ENCODE measurements at places on chromosomes 13 and 19. TPM values are rescaled to one million over a fixed set of nuclear protein-coding genes. Genes with fewer than 3 reads are reported as not detected.

Gene SYNE4
- total RNA-seq: 36.6 TPM

Gene OR7A10
- not detected for total RNA-seq

GRCh38 chr19:55322204-55322885 lies 2.8 kb downstream of the TMEM150B start:
- H3K27ac ChIP-seq: no peak overlapping the region
- no peaks in the 10 kb centered on the region for H3K36me3 ChIP-seq
- 0 out of 2 replicates have a peak, but pooled peaks cover 3% of the 10 kb centered on the region for H3K4me1 ChIP-seq

DNA sequence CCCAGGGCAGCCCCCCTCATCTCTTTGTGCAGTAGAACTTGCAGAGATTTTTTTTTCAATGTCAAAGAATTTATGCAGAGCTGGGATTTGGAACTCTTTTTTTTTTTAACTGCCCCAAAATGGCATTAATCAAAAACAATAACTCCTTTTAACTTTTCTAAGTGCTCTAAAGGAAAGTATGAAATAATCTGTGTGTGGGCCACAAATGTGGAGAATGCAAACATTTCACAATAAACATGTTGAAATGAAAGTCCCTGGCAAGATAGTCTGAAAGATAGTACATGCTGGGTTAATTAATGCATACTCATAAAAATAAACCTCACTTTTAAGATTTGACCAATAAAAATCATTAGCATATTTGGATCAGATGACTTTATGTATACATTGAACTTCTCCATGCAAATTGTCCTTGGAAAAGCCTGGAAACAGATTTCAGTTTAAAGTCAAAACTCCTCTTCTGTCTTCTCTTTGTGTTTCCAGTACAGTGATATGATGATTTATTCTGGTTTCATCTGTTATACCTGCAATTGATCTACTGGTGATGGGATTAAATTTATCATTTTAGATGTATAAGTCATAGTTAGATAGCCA lies 30.5 kb upstream of the ZNF536 start:
- no peak for DNase-seq
- H3K4me1 ChIP-seq: no peaks in the 10 kb centered on the region
- H3K27ac ChIP-seq: no peak overlapping the region
- no peaks in the 10 kb centered on the region for H3K36me3 ChIP-seq

DNA sequence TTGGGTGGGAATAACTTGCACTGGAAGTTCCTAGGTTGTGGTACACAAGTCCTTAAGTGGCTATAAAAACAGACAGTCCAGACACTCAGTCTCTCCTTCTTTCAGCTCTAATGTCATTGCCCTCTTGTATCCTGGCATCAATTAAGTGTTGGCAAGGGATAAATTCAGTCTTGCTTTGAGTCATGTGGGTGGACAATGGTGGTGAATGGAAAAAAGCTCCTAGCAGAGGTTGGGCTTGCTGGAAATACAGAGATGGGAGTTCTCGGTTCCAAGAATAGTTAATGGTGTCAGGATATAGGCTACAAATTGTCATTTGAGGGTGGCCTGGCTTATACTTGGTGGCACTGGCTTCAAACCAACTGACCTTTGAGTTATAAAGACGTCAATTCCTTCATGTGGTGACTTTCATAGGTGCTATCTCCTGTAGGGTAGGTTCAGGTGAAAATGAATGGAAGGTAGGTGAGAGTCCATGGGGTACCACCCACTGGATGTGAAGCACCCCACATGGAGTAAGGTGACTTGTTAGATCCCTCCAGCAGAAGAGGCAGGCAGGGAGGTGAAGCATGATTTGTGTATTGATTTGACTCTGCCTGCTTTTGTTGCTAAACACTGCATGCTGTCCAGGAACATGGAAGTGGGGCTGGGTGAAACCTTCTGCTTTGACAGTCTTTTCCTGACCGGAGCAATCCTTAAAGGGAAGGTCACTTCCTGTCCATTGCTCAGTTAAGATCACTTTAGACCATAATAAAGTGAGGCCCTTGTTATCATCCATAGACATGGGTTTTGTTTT lies 102.0 kb downstream of the LACC1 start:
- no peak for DNase-seq
- no peak overlapping the region for H3K27ac ChIP-seq
- no peaks in the 10 kb centered on the region for H3K4me1 ChIP-seq

GRCh38 chr13:113729187-113730019 lies 29.6 kb upstream of the TMEM255B start:
- peaks cover 46% of the 10 kb centered on the region for H3K27me3 ChIP-seq
- no peak for DNase-seq
- H3K4me3 ChIP-seq: no peak overlapping the region
- no peaks in the 10 kb centered on the region for H3K4me1 ChIP-seq
- H3K27ac ChIP-seq: no peak overlapping the region

Gene ZFP36
- 31.0 TPM for total RNA-seq

Gene C19orf67
- not detected for total RNA-seq

DNA sequence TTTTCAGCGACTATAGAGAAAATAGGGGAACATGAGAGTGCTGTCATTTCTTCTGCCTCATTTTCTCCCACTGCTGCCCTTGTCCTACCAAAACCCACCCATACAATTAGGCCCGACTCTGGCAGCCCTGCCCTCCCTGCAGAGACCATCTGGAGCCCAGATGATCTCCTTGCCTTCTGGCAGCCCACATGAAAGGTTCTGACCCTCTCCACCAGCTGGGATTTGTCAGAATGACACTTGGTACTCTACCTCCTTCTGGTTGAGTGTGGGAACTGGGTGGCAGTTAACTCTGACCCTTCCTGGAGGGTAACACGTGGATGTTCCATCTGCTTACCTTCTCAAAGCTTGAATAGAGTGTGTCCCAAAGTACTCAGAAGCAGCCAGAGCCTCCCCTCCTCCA lies 21.0 kb upstream of the SIAH3 start:
- no peaks in the 10 kb centered on the region for H3K36me3 ChIP-seq
- H3K27ac ChIP-seq: no peak overlapping the region
- DNase-seq: no peak
- no peak overlapping the region for H3K4me3 ChIP-seq
- 0 out of 2 replicates have a peak, but pooled peaks cover 6% of the 10 kb centered on the region for H3K4me1 ChIP-seq
- H3K27me3 ChIP-seq: peaks cover 7% of the 10 kb centered on the region

DNA sequence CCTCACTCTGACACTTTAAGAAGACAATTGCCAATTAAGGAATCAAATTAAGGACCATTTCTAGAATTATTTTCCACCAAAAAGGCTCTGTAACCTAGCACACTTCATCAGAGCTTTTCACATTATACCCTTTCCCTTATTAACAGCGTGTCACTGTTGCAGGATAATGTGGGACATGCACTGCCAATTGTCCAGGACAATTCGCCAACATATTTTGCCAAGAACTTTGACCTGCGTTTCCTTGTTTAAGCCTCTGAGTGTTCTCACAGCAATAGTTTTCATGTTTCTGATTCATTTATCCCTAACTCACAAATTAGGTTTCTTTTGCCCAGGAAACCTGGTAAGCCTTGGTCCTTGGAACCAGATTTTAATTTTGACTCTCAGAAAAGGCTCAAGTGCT lies 13.3 kb downstream of the COL4A1 start:
- H3K27me3 ChIP-seq: no peaks in the 10 kb centered on the region
- DNase-seq: no peak
- no peak overlapping the region for H3K4me3 ChIP-seq
- no peaks in the 10 kb centered on the region for H3K36me3 ChIP-seq
- no peaks in the 10 kb centered on the region for H3K4me1 ChIP-seq

- no peak overlapping the region for H3K4me3 ChIP-seq
- H3K36me3 ChIP-seq: no peaks in the 10 kb centered on the region
- H3K4me1 ChIP-seq: peaks cover 13% of the 10 kb centered on the region
These were observed 3.4 kb upstream of the TMED1 start for GRCh38 chr19:10839114-10840050.

- no peaks in the 10 kb centered on the region for H3K36me3 ChIP-seq
- no peak overlapping the region for H3K27ac ChIP-seq
- H3K27me3 ChIP-seq: no peaks in the 10 kb centered on the region
- no peaks in the 10 kb centered on the region for H3K4me1 ChIP-seq
- DNase-seq: no peak
These were observed 242.5 kb upstream of the SERP2 start for GRCh38 chr13:44131069-44131614.

DNA sequence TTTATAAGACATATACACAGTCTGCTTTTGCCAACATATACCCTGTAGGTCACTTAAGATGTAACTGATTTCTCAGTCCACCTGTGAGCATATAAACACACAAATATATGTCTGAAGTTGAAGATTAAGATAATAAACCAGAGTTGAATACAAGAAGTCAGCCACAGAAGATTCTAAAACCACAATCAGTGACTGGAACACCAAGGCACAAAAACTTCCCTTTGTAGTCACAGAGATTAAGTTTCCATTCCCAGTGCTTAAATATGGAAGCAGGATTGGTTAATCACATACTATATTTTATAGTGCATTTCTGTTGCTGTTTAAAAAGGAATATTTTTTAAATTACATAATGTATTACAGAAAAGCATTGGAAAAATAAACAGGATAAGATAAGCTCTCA lies 39.9 kb downstream of the MTMR6 start:
- no peaks in the 10 kb centered on the region for H3K4me1 ChIP-seq
- no peak overlapping the region for H3K4me3 ChIP-seq
- H3K27ac ChIP-seq: no peak overlapping the region
- H3K36me3 ChIP-seq: no peaks in the 10 kb centered on the region
- H3K27me3 ChIP-seq: no peaks in the 10 kb centered on the region

DNA sequence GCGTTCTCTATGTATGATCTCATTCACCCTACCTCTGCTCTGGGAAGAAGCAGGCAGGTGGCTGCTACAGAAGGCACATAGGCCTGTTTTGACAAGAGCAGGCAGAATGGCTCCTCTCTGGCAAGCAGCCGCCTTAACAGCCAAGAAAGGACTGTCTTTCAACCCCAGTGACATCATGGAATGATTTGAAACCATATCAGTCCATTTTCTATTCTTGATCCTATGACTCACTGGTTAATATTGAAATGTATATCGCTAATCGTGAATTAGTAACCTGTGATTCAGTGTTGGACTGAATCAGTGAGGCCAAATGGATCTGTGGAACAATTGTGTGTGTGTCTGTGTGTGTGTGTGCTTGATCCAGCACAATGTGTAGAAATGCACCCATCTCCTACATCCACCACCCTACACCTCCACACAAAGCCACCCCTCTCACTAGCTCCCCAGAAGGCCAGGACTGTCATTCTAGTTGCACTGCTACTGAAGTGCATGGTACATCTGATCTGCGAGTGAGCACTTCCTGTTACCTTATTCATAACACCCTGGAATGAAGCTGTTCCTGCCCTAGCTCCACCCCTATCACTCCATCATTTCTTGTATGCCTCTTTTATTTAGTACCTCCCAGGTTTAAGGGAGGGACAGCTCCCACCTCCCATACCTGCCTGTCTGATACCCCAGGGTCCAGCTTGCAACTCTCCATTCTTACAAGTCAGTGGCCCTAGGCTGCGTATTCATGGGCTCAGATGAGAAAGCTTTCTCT lies 460.0 kb downstream of the FOXO1 start:
- no peaks in the 10 kb centered on the region for H3K36me3 ChIP-seq
- no peaks in the 10 kb centered on the region for H3K4me1 ChIP-seq
- no peak for DNase-seq
- no peaks in the 10 kb centered on the region for H3K27me3 ChIP-seq

DNA sequence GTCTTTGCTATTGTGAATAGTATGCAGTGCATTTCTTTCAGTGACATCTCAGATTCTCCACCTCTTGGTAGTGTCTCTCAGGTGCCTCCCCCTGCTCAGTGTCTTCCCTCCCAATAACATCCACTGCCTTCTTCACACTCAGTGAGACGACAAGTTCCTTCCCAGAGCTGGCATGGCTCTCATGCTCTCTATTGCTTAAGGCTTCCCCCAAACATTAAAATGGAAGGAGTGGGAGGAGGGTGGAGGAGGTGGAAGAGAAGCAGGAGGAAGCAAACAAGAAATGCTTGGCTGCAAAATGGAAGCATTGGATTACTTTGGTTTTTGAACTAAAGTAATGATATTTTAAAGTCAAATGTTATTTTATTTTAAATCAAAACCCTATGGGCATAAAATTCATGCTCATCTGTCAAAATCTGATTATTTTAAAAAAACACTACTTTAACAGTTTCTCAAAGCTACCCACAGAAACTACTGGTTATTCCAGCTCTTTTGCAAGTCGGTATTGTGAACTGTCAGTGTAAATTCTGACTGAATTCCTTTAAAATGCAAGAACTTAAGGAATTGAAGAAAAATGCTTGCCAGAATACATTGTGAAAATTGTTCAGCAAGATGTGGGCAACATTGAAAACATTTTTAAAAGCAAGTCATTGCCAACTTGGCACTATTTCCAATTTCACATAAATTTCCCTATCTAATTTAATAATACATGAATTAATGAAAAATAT lies 727.6 kb upstream of the ARGLU1 start:
- no peak for DNase-seq
- no peak overlapping the region for H3K27ac ChIP-seq
- H3K36me3 ChIP-seq: no peaks in the 10 kb centered on the region
- no peak overlapping the region for H3K4me3 ChIP-seq

GRCh38 chr13:106187501-106188095 lies 347.9 kb downstream of the EFNB2 start:
- peaks cover 4% of the 10 kb centered on the region for H3K4me1 ChIP-seq
- H3K27ac ChIP-seq: no peak overlapping the region
- H3K4me3 ChIP-seq: no peak overlapping the region
- H3K36me3 ChIP-seq: no peaks in the 10 kb centered on the region

Gene ANKRD24
- 0.79 TPM for total RNA-seq

GRCh38 chr19:17576758-17577456 lies 21.5 kb downstream of the COLGALT1 start:
- no peak overlapping the region for H3K27ac ChIP-seq
- no peaks in the 10 kb centered on the region for H3K4me1 ChIP-seq
- H3K27me3 ChIP-seq: no peaks in the 10 kb centered on the region
- H3K36me3 ChIP-seq: no peaks in the 10 kb centered on the region
- DNase-seq: peak; percentile 63
- no peak overlapping the region for H3K4me3 ChIP-seq

GRCh38 chr13:94058821-94059360 lies 420.6 kb downstream of the DCT start:
- no peaks in the 10 kb centered on the region for H3K4me1 ChIP-seq
- no peak overlapping the region for H3K27ac ChIP-seq
- no peaks in the 10 kb centered on the region for H3K27me3 ChIP-seq
- DNase-seq: no peak
- H3K36me3 ChIP-seq: no peaks in the 10 kb centered on the region

Gene CEACAM20
- total RNA-seq: not detected

DNA sequence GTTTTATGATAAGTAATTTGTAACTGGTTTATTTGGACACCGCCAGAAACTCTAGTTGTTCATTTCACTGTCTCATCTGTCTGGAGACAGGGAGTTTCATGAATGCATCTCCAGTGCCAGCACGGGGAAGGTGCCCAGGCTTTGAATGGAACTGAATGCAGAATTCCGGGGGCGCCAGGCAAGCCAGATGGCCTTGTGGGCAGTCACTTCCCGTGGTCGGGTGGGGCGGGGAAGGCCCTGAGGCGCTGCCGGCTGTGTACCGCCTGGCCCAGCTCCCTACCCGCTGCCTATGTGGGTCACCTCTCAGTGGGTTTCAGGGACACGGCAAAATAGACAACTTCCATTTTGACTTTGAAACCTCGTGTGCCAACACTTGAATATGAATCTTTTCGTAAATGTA lies 28.8 kb upstream of the MCF2L start:
- no peak for DNase-seq
- no peak overlapping the region for H3K27ac ChIP-seq
- H3K4me3 ChIP-seq: no peak overlapping the region
- H3K27me3 ChIP-seq: 0 out of 2 replicates have a peak, but pooled peaks cover 5% of the 10 kb centered on the region
